Stromal cell of bone marrow (primary cell): ENCODE measurements at places on chromosomes 13 and 19.

DNA sequence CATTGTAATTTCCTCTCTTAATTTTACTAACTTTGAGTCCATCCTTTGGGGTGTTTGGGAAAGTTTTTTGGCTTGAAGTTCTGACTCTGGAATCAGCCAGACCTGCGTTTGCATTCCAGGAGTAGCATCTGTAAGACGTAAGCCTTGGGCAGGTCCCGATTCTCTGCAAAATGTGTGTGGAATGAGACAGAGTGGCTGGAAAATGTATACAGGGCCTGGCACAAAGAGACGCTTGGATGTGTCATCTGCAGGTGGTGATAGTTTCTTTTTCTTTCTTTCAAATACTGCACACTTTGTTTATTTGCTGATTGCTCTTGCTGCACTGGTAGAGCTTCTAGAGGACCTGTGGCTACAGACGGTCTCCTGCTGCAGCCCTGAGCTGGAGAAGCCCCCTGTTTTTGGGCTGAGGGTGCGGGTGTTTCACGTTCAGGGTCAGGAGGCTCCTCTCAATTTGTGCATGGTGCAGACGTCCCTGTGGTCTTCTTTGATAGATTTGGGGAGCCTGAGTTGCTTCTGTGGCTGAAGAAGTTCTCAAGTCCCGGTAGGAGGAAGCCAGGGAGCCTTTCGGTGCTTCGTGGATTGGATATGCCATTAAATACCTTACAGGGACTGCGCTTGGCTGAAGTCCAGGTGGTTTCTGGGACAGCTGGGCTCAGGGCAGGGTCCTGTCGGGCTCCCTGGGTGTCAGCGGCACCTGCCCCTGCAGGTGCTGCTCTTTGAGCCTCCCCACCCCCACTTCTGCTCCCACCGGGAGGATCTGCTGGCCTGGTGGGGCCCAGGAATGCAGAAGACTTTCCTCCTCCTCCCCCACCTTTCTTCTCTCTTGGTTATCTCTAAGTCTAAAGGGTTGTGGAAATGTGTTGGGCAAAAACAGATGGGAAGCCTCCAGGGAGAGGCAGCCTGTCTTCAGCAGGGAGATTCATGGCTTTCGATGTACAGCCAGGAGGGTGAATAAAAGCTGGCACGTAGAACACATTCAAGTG, 44.0 kb upstream of the GAS6 start:
- no peak for DNase-seq

DNA sequence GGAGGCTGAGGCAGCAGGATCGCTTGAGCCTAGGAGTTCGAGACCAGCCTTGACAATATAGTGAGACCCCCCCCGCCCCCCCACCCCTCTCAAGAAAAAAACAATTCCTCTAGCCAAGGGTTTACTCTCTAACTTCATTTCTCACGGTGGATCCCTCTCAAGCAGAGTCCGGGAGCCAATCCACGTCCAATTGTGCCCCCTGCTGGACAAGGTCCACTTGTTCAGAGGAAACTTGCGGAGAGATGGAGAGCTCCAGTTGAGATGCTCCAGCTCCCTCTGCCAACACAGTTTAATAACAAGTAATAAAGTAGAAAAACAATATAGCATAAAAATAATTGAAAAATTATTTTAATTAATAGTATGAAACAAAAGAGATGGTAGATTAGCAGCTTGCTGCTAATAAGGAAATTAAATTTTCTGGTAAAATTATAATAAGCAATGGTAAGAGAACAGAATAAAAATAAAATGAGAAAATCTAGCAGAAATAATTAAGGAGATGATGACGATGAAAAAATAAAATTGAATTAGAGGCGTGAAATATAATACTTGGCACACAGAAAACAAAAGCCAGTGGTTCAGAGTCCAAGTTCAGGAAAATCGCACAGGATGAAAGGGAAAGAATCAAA, 14.5 kb upstream of the SIGLEC14 start:
- DNase-seq = peak; percentile 75

DNA sequence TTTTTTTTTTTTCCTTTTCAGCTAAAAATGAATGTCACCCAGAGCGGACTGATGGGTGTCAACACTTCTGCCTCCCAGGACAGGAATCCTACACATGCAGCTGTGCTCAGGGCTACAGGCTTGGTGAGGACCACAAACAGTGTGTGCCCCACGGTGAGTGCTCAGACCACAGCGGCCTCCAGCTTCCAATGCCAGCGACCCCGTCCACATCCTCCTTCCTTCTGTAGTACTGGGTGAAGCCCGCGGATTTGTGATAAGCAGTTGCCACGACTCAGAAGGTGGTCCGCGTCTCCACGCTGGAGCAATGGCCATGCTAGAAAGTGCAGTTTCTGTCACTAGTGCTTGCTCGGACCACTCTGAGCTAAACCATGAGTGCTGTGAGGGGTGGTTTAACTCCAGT, 6.0 kb downstream of the PROZ start:
- no peak for DNase-seq

DNA sequence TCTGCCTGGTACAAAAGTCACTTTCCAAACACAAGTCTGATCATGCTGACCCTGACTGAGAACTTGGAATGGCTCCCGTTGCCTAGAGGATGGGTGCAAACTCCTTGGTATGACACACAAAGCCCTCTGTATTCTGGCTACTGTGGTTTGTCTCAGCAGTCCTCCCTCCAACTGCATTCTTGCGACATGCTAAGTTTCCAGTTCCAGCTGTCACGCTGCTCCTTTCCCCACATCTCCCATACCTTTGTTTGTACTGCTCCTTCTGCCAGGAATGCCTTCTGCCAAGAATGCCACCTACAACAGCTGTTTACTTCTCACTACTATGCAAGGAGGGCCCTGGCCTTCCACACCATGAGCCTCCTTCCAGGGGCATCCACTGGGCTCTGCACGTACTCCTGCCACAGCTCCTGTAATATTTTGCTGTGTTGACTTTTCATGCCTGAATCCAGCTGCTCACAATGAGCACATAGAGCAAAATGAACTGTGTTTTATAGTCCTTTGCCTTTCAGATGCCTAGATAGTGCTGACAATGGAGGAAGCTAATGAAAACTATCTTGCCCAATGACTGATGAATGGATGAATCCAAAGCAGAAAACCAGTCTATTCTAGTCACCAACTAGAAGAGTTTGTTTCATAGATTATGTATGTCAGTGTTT, 543.7 kb downstream of the EFNB2 start:
- DNase-seq = peak; percentile 72

DNA sequence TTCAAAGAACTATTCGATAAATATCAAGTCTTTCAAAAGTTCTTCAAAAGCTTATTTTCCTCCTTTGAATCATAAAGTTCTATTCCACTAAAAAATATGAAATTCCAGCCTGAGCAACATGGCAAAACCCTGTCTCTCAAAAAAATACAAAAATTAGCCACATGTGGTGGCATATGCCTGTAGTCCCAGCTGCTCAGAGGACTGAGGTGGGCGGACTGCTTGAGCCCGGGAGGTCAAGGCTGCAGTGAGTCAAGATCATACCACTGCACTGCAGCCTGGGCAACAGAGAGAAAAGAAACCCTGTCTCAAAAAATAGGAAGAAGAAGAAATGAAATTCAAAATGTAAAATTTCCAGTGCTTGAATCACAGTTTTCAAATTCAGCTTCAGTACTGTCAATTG, 24.6 kb downstream of the CAB39L start:
- peak; percentile 28 for DNase-seq

GRCh38 chr13:44876782-44877324, 112.4 kb downstream of the NUFIP1 start:
- DNase-seq = no peak

DNA sequence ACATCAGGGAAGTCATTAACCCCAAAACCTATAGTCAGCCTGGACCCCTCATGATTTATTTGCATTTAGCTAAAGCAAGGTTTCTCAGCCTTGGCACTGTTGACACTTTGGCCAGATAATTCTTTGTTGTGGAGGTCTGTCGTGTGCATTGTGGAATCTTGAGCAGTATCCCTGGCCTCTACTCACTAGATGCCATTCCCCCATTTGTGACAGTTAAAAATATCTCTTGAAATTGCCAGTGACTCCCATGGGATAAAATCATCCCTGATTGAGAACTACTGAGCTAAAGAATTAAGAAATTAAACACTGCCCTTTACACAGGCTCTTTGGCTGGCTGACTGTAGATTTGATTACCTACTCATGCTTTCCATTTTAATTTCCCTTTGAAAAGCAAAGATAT, 102.7 kb downstream of the LMO7 start:
- no peak for DNase-seq

DNA sequence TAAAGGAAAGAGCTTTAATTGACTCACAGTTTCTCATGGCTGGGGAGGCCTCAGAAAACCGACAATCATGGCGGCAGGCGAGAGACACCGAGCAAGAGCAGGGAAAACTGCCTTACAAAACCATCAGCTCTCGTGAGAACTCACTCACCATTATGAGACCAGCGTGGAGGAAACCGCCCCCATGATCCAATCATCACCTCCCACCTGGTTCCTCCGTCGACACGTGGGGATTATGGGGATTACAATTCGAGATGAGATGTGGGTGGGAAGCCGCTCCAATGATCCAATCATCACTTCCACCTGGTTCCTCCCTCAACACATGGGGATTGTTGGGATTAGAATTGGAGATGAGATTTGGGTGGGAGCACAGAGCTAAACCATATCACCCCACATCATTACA, 293.9 kb downstream of the ABCC4 start:
- DNase-seq = no peak
